Neural crest cell (in vitro differentiated cells): ENCODE measurements at places on chromosomes 5 and 9. TPM values are rescaled to one million over a fixed set of nuclear protein-coding genes. Genes with fewer than 3 reads are reported as not detected.

AFAP1L1 gene
- total RNA-seq = 11.6 and 13.9 TPM in 2 replicates

FGFR4 gene
- 5.4 and 7.1 TPM in 2 replicates for total RNA-seq

PTGES2 gene
- total RNA-seq = 63.2 and 72.2 TPM in 2 replicates

PLPPR1 gene
- total RNA-seq = 3.2 and 4.7 TPM in 2 replicates

FAT2 gene
- not detected in 2 replicates for total RNA-seq

HACD4 gene
- total RNA-seq = 0.72 and 0.75 TPM in 2 replicates

TAF1L gene
- total RNA-seq = not detected in 2 replicates

ST8SIA4 gene
- total RNA-seq = 3.6 and 5.9 TPM in 2 replicates

AGXT2 gene
- not detected in 2 replicates for total RNA-seq

ADAMTS19 gene
- total RNA-seq = 3.0 and 3.1 TPM in 2 replicates

PTGES gene
- total RNA-seq = 1.1 and 1.2 TPM in 2 replicates

HMGXB3 gene
- total RNA-seq = 40.4 and 44.4 TPM in 2 replicates

LCN15 gene
- total RNA-seq = not detected in 2 replicates

GRCh38 chr9:113592876-113593575 lies 129.5 kb downstream of the RGS3 start:
- no peak for DNase-seq

DNA sequence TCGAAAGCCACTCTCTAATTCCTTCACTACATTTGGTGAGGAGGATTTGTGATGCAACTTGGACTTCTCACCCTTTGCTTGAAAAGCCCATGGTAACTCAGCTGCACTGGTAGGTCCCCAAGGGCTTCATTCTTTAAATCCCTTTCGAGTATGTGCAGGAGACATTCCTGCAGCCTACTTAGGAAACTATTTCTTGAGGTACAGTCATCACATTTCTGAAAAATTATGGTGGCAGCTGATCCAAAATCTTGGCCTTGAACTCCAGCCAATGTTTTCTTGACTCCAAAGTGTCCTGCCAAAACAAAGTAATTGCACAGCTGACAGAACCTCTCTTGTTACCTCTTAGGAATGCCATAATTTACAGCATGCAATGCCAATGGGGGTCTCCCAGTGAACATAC lies 99.7 kb downstream of the NPR3 start:
- DNase-seq = no peak

DNA sequence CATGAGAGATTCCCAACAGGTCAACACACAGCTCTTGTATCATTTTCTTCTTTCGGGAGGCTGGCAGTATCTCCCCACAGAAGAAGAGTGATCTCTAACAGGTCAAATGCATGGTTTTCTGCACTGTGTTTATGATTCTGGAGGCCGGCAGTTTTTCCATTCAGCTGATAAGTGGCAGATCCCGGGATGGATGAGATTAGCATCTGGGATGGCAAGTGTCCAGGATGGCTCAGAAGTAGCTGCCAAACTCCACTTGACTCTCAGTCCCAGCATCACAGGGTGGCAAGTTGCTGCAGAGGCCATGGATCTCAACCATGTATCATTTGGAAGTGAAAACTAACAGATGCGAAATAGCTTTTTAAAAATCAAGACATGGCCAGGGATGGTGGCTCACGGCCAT lies 97.8 kb upstream of the SLC44A1 start:
- DNase-seq = no peak

DNA sequence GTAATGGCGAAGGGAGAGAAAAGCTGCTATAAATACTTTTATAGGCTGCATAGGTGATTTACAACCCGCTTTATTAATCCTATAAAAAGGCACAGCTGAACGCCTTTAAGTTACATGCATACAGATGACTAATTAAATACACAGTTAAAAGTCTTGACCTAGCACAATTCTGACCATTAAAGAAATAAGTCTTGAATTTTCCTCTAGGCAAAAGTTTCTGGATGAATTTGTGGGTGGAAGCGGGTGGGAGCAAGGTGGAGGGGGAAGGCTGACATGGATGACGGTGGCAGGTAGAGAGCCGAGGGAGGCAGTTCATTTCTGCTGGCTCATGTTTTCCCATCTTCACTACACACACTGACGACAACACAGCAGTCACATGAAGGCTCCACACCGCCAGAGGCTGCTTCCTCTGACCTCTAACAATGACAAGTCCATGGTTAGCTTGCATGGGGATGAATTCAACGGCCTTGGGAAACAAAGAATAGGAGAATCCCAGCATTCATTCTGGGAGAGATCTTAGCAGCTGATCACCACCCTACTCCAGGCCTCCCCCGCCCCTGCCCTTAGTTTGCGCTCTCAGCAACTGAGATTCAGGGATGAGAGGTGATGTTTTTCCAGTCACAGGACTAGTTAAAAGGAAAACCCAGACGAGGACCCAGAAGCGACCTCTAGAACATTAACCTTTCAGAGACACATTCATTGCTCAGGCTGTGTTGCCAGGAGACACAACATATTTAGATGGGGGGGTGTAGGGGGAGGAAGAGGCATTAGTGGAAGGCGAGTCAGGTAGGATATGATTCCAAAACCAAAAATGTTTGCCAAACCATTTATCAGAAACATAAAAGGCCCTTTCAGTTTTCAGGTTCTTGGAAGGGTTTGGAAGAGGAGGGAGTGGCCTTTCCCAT lies 329.3 kb downstream of the PIK3R1 start:
- no peak for DNase-seq

DNA sequence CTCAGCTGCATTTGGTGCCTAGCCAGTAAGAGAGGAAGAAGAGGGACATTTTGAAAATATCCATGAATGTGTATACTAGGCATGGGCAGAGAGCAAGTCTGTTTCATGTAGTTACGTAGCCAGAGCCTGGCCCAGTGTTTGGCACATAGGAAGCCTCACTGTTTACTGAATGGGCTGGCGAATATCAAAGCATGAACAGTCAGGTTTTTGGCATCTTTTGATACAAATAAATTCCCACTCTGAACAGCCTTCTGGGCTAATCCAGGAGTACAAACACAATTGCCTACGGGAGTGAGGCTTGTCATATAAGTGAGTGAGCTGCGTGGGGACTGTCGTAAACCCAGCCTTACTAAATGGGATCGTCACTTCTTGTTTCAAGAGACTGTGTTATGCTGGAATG lies 253.1 kb upstream of the PANK3 start:
- no peak for DNase-seq

GRCh38 chr9:100058699-100059579 lies 39.9 kb downstream of the ERP44 start:
- no peak for DNase-seq

DNA sequence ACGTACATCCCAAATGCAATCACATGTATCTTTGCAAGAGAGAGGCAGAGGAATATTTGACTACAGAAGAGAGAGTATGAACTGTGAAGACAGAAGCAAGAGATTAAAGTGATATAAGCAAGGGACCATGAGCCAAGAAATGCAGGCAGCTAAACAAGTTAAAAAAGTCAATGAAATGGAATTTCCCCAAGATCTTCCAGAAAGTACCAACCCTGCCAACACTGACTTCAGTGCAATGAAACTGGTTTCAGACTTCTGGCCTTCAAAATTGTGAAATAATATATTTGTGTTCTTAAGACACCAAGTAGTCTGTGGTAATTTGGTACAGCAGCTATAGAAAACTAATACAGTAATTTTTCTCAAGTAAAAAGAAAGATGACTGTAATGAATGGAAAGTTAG lies 20.9 kb downstream of the FOXI1 start:
- no peak for DNase-seq

GRCh38 chr5:98349251-98349989 lies 424.0 kb upstream of the RGMB start:
- no peak for DNase-seq

DNA sequence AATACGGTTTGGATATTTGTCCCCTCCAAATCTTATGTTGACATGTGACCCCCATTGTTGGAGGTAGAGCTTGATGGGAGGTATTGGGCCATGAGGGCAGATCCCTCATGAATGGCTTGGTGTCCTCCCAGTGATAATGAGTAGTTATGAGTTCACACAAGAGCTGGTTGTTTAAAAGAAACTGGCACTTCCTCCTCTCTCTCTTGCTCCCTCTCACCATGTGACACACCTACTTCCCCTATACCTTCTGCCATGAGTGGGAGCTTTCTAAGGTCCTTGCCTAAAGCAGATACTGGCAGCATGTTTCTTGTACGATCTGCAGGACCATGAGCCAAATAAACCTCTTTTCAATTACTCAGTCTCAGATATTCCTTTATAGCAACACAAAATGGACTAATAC lies 132.0 kb downstream of the PIK3R1 start:
- DNase-seq = no peak

- DNase-seq = no peak
These were observed 8.5 kb downstream of the CHSY3 start for GRCh38 chr5:129912601-129913255.

- no peak for DNase-seq
These were observed 10.3 kb downstream of the CNTFR start for GRCh38 chr9:34579104-34579807.

DNA sequence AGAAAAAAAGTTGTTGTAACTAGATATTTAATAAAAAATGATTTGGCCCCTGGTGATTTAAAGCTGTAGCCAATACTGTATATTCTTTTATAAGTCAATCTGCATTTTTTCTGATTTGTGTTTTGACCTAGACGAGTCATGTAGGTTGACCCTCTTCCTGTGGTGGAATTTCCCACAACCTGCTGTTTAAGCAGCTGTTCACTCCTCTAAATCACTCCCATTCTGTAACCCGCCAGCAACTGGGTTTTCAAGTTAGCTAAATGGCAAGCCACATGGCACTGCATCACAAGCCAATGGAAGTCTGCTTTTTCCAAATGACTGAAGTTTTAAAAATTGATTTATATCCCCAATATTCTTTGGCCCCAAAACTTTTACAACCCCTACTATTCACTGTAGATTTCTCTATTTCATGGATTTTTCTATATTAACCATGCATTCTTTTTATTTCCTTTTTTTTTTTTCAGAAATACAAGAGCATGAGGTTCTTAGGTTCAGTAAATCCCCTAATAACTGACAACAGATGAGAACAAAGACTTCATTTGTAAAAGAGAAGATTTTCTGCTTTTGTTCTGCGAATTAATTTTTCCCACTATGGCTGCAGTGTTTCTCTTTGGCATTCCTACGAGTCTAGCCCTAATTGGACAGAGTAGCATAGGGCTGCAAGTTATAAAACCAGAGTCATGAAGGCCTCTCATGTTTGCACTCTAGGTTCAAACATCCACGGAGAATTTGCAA lies 184.5 kb upstream of the TLE4 start:
- no peak for DNase-seq

GRCh38 chr5:177469750-177470525 lies 3.5 kb downstream of the DBN1 start:
- DNase-seq = no peak

DNA sequence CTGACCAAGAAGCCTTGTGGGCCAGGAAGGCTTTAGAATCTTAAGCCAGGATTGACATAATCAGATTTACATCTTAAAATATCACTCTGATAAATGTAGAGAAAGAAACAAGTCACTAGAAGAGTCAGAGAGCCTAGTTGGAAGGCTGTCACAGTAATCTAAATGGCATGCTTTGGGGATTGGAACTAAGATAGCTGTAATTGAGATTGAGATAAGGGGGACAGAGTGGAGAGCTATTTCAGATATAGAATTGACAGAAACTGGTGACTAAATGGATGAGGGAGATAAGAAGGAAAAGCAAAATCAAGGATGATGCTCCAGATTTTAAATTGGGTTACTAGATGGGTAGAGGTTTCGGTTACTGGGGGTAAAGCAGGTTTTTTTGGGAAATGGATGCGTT lies 100.5 kb downstream of the XRCC4 start:
- DNase-seq = no peak

GRCh38 chr9:16099732-16100536 lies 547.1 kb downstream of the CCDC171 start:
- no peak for DNase-seq

GRCh38 chr5:93746406-93747056 lies 5.1 kb upstream of the POU5F2 start:
- no peak for DNase-seq

DNA sequence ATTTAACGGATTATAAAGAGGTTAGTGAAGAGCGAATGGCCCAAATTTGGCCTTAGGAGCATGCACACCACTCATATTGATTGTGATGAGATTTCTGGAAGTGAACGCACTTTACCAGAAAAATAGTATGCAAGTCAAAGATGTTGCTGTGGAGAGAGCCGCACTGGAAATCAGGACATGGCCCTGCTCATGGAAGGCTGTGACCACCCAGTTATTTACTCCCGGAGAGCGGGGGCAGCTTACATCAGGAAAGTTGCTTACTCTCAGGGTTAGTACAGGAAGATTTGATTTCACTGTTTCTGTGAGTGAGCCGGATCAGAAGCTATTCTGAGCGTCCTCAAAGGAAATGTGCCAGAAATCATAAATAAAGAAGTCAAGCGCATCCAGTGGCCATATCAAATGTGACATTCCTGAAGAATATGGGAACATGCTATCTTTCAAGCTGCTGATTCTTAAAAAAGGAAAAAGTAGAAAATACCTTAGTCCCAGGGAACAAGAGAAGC lies 42.9 kb upstream of the STRBP start:
- DNase-seq = no peak

- DNase-seq = no peak
These were observed 170.8 kb downstream of the MACROH2A1 start for GRCh38 chr5:135228222-135228621.

- no peak for DNase-seq
These were observed 179.5 kb downstream of the KIF4B start for GRCh38 chr5:155193029-155193428.

DNA sequence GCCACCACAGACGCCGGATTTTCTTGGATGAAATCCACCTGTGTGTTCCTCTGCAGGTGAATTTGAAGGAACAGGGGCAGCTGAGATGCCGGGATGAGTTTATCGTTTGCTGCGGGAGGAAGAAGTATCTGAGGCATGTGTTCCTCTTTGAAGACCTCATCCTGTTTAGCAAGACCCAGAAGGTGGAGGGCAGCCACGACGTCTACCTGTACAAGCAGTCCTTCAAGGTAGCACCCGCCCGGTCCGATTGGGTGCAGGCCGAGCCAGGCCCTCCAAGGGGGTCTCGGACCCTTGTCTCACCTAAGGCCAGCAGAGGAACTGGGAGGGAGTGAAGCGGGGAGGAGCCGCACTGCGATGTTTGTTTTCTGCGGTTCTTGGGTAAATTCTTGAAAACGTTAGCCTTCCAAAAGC lies 18.4 kb upstream of the LRRC14B start:
- DNase-seq = no peak

DNA sequence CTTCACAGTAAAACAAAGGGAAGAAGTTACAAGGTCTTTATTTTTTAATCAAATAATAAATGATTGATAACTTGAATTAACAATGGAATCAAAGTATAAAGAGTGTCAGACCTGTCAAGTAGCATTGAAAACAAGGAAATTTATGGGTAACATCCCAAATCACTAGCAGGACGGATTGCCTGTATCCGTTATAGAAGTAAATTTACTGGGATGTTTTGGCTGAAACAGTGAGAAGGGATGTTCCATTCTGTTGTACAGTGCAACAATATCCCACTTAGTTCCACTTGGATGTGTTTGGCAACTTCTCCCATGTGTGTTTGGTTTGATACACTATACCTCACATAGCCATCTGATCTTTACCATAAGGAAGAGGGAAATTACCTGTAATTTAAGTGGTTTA lies 421.0 kb upstream of the CHD1 start:
- no peak for DNase-seq
